ENCODE measurements at places on chromosomes 12 and 14.

GRCh38 chr14:43894534-43894933 is 612.5 kb downstream of the FSCB start:
- DNase-seq = no peak

DNA sequence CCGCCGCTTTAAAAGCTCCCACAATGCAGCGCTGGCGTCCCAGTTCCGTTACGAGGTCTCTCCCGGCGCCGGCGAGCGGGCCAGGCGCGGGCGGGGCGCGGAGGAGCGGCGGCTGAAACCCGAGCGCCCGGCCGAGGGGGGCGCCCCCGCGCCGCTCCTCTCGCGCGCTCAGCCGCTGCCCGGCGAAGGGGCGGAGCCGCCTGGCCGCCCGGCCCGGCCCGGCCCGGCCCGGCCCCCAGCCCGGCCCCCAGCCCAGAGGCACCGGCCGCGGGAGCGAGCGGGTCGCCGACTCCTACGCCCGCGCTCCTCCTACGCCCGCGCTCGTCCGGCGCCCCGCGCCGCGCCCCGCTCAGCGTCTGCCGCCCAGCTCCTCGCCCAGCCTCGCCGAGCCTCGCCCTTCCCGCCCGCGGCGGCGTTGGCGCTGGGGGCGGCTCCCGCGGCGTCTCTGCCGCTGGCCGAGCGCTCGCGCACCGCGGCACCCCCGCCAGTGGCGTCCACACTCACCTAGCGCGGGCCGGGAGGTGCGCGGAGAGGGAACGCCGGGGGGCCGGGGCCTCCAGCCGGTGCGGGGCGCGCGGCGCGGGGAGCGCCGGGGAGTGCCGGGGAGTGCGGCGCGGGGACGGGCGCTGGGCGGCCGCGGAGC is at the start of gene RASSF8:
TSS of gene RASSF8 (plus strand) at position 255 of the 643 bp plus-strand sequence. CDS start 96,662 bp downstream, outside the sequence.
- DNase-seq = peak; percentile 79

DNA sequence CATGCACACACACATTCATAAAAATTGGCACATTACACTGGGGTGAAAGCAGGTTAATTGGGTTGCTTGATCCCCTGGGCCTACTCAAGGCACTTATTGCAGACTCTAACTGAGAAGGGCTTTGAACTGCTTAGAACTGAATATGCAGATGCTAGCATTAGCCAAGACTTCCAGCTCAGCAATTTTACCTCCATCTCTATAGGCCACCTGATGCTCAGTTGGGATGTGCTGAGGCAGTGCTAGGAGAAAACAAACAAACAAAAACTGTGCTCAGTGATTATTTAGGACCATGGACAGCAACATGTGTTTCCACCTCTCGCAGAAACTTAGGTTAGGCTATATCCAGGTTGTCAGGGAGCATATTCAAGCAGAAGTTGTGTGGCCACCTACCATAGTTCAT is 124.8 kb upstream of the WSCD2 start:
- DNase-seq = no peak

- no peak for DNase-seq
These were observed 51.2 kb upstream of the AMN start for GRCh38 chr14:102870994-102871831.

- DNase-seq = no peak
These were observed 577.6 kb downstream of the NRXN3 start for GRCh38 chr14:78747813-78748212.

GRCh38 chr12:88416786-88417185 is 163.5 kb downstream of the KITLG start:
- no peak for DNase-seq

DNA sequence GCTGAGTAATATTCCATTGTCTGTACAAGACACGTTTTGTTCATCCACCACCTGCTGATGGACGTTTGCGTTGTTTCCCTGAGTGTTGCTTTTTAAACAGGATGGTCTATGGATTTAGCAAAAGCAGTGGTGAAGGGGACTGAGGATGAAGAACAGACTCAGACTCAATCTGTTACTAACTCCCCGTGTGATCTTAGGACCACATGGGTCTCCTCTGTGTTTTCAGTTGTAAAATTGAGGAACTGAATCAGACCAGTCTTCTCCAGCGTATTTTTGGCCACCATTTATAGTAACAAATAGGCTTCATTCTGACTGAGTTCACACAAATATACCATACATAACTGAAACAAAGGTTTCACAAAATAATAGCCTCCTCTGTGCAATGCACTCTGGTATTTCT is 85.6 kb downstream of the FOXN3 start:
- DNase-seq = no peak

GRCh38 chr14:68841016-68841809 is 48.3 kb upstream of the ZFP36L1 start:
- DNase-seq = no peak

- DNase-seq = no peak
These were observed 3.0 kb upstream of the PRMT5 start for GRCh38 chr14:22932146-22932545.

DNA sequence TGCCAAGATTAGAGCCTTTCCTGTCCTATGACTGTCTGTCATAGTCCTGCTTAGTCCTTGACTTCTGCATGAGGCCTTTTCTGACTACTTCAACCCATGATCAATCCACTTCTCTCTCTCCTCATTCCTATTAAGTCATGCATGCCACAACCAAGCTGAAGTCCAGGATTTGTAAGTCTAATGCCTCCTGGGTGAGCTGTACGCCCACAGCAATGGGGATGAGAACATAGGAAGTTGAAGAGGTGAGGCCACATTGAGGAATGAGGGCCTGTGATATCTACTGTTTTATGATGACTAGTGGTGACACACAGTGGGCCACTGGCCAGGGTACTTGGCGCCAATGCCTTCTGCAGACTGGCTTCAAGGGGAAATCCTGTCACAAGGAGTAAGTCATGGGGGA is 994.1 kb upstream of the TMEM132C start:
- DNase-seq = no peak

DNA sequence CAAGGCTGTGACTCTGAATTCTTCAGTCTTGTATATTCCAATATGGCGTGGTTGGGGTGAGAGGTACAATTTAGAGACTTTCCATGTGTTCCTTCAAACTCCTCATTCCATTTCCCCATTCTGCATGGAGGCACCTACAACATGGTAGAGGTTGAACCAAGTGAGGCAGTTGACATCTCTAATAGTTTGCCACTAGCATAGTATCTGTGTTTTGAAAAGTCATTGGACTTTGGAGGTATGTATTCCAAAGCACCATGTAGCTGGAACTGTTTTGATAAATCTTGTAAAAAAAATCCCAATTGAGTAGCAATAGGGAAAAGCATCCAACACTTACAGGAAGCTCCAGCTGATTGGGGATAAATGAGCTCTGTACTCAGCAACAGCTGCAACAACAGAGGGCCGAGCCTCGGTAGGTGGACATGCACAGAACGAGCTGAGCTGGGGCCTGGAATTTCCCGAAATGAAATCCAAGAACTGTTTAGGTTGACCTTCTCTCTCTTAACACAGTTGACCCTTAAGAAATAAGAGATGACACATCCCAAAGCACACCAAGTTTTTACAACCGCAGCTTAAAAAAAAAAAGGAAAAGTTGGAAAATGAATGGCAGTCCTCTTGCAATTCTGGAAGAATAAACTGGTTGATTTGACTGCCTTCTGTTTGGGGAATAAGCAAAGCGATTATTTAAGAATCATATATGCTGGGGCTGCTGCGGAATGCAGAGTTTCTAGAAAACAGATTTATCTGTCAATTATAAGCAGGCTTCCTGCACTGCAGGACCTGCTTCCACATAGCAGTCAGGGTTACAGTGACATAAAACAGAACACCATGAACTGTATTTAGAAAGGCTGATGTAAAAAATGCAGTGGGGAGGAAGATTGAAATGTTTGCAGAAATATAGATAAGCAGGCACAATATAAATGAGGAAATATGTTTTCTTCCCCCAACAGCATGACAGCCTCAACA is 194.6 kb upstream of the KRR1 start:
- no peak for DNase-seq

DNA sequence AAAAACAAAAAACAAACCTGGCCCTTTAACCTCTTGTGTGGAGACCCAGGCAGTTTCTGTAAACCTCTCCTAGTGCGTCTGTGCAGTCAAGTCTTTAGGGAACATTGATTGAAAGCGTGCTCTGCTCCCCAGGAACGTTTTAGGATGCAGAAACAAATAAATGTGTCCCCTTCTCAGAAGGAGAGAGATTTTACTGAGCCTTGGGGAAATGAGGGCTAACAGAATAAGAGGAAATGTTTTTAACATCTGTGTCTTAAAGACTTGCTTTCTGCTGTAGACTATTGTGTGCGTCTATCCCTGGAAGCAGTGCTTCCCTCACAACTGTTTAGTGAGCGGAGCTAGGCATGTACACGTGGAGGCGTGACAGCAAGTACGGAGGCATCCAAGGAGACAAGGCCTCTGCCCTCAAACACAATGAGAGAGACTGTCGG is 54.3 kb downstream of the TECPR2 start:
- DNase-seq = no peak

GRCh38 chr14:77950371-77951063 is 150.6 kb downstream of the ADCK1 start:
- no peak for DNase-seq

GRCh38 chr14:95185033-95185766 is 27.9 kb upstream of the DICER1 start:
- no peak for DNase-seq

DNA sequence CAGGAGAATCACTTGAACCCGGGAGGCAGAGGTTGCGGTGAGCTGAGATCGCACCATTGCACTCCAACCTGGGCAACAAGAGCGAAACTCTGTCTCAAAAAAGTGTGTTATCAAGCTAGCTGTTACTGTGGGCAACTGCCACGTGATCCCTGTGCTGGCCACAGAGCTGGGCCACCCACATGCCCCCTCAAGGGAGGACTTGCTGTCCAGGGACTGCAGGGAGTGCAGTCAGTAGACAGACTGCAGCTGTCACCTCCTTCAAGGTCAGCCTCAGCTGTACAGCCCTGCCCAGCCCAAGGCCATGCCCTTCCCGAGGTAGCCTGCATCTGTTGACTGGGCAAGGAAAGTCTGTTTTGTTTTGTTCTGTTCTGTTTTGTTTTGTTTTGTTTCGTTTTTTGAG is 46.6 kb upstream of the BICDL1 start:
- no peak for DNase-seq

DNA sequence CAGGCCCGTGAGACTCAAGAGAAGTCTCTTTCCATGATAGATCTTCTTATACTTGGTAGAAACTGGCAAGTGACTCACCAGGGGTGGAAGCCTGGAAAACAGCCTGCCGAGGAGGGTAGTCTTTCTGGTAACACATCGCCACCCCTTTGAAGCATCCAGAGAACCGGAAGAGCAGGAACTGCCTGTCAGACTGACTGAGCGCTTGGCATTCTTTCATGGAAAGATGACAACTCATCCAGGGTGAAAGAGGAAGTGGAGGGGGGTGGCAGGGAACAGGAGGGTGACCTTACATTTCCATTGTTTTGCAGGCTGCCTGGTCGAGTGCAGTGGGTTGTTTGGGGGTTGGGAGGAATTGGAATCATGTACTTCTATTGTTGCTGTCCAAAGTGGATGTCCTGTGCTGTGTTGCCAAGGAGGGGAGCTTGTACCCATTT is 34.5 kb downstream of the PRKCH start:
- no peak for DNase-seq

DNA sequence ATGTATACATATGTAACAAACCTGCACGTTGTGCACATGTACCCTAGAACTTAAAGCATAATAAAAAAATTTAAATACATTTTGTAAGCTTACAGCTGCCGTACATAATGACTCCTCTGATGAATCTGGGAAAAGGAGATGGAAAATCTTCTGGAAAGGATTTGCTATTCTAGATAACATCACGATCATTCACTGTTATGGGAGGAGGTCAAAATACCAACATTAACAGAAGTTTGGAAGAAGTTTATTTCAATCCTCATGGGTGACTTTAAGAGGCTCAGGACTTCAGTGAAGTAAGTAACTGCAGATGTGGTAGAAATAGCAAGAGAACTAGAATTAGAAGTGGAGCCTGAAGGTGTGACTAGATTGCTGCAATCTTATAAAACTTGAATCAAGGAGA is 172.2 kb downstream of the SLC16A7 start:
- no peak for DNase-seq

- no peak for DNase-seq
These were observed 13.2 kb upstream of the SERPINA10 start for GRCh38 chr14:94306047-94306978.

DNA sequence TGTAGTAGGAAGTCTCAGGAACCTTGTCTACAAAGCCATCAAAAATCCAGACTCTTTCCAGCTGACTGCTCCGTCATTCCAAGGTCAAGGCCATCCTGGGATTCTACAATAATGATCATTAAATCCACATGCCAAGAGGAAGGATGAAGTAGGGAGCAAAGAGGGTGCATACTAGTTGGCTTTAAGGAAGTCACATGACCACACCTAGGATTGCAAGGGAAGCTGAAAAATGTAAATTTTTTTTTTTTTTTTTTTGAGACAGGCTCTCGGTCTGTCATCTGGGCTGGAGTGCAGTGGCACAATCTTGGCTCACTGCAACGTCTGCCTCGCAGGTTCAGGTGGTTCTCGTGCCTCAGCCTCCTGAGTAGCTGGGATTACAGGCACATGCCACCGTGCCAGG is 7.3 kb upstream of the MRPL42 start:
- no peak for DNase-seq

DNA sequence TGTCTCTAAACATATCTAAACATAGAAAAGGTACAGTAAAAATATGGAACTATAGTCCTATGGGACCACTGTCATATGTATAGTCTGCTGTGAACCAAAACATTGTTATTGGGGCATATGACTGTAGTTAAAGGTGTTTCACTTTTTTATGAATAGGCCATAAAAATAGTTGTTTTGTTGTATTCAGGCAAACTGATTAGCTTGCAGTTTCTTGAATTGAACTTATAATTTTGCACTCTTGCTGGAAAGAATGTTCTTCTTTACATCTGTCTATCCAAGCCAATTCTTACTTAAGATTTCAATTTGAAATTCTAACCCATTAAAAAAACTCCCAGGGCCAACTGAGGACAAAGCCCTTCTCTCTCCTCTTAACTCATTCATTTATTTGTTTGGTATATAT is 234.1 kb downstream of the NOVA1 start:
- DNase-seq = no peak

- DNase-seq = no peak
These were observed 731.2 kb downstream of the RERGL start for GRCh38 chr12:17358835-17359234.

GRCh38 chr14:96581902-96582301 is 79.7 kb downstream of the PAPOLA start:
- DNase-seq = no peak

DNA sequence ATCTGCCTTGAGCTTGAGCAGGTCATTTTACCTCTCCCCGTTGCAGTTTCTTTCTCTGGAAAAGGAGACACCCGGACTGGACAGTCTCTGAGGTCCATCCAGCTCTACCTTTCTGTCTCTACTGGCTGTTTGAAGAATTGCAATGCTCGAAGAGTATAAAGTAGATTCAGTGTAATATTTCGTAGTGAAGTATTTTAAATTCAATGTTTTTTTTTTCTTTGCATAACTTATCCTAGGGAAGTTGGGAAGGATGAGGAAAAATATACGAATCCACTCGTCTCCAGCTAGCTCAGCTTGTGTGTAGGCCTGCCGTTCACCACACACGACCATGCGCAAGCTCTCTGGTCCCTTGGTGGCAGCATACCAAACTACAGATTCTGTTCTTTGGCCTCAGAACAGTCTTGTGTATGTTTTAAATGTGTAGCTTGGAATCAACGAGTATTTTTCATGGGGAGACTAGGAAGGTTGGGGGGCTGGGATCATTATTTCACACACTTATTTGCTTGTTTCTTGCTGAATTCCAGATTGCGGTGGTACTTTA is 307.9 kb downstream of the CACNA1C start:
- no peak for DNase-seq

- no peak for DNase-seq
These were observed 120.3 kb downstream of the SLC38A1 start for GRCh38 chr12:46148327-46149078.

- no peak for DNase-seq
These were observed 7.3 kb upstream of the C12orf50 start for GRCh38 chr12:88036353-88036965.

- no peak for DNase-seq
These were observed 503.2 kb downstream of the MED13L start for GRCh38 chr12:115774148-115774895.
